ENCODE measurements at places on chromosomes 3 and 15.

DNA sequence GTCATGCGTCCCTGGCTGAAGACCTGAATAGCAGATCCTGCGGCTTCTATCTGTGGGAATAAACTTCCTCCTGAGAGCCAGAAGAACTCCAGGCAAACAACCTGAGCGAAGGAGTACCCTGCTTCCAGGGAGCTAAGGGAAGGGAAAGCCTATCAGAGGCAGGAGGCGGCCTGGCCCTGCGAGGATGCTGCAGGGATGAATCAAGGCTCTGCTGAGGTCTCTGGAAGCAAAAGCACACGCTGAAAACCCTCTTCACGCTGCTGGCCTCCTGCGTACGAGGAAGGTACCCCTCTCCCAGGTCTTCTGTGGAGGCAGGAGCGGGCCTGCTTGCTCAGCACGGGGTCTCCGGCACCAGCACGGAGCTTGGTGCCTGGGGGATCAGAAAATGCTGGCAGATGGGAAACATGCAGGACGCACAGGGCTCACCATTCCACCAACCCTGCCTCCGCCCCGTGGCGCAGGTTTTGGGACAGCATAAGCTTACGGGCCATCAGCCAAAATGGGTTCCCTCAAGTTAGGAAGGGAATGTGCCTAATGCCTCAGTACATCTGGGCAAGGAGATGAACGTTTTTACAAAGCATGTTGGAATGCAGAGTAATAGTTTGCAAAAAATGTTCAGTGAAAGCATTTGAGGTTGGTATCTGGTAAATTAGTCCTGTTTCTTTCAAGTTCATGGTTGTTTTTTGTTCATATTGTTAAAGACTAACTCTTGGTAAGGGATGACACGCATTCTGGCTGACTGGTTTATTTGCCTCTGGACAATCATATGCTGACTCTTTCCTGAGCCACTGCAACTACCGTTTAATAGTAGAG lies 72.3 kb downstream of the CHSY1 start:
- no peak for DNase-seq
- no peak overlapping the region for H3K4me3 ChIP-seq
- no peaks in the 10 kb centered on the region for H3K4me1 ChIP-seq
- no peaks in the 10 kb centered on the region for H3K36me3 ChIP-seq

DNA sequence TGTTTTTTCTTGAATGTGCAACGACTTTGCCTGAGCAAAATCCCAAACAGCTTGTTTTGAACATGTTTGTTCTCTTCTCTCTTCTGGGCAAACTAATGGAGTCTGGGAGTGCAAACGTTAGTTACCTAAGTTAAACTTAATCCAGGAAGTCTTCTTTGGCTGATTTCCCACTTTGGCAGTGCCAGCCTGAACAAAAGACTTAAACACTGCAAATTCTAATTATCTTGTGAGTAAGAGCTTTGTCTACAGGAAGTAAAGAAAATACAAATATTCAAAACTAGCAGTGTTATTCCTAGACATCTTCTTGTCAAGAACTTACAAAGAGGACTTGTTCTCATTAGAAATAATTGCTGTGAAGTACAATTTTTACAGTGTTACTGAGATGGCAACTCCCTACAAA lies 16.7 kb upstream of the DENND6A start:
- DNase-seq = peak; percentile 59
- no peaks in the 10 kb centered on the region for H3K27me3 ChIP-seq
- no peak overlapping the region for H3K4me3 ChIP-seq

GRCh38 chr3:161273589-161274218 lies 52.6 kb downstream of the NMD3 start:
- no peak overlapping the region for H3K4me3 ChIP-seq
- DNase-seq = no peak
- 0 out of 2 replicates have a peak, but pooled peaks cover 2% of the 10 kb centered on the region for H3K4me1 ChIP-seq
- no peaks in the 10 kb centered on the region for H3K36me3 ChIP-seq

DNA sequence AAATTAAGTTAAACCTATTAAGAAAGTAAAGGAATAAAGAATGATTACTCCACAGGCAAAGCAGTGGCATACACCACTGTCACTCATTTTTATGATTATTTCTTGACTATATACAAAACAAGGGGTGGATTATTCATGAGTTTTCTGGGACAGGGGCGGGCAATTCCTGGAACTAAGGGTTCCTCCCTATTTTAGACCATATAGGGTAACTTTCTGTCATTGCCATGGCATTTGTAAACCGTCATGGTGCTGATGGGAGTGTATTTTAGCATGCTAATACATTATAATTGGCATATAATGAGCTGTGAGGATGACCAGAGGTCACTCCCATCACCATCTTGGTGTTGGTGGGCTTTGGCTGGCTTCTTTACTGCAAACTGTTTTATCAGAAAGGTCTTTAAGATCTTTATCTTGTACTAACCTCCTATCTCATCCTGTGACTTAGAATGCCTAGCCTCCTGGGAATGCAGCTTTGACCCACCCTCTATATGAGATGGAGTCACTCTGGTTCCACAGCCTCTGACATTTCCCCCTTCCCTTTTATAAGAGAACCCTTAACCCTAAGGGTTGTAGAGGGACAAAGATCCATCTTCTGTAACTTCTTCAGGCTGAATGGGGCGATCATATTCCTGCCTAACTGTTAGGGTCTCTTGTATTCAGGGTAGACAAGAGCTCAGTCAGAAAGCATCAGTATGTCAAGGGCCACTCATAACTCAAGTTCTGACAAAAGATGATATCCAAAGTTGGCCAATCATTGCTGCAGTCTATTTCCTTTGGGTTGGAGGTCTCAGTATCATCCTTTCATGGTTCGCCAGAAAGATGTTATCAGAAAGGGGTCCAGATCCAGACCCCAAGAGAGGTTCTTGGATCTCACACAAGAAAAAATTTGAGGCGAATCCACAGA lies 79.5 kb upstream of the LIPC start:
- H3K4me3 ChIP-seq = no peak overlapping the region
- H3K4me1 ChIP-seq = peaks cover 9% of the 10 kb centered on the region
- no peak for DNase-seq
- H3K36me3 ChIP-seq = no peaks in the 10 kb centered on the region
- no peak overlapping the region for H3K27ac ChIP-seq
